ENCODE measurements at places on chromosomes 1 and 21.

GRCh38 chr1:217048104-217048707, 325.0 kb upstream of the ESRRG start:
- DNase-seq, result no peak

GRCh38 chr1:114227059-114227458, 73.4 kb upstream of the SYT6 start:
- DNase-seq, result no peak

GRCh38 chr1:99365141-99365540, 100.8 kb downstream of the PLPPR4 start:
- no peak for DNase-seq

GRCh38 chr1:201790261-201790660, 38.7 kb upstream of the IPO9 start:
- no peak for DNase-seq

DNA sequence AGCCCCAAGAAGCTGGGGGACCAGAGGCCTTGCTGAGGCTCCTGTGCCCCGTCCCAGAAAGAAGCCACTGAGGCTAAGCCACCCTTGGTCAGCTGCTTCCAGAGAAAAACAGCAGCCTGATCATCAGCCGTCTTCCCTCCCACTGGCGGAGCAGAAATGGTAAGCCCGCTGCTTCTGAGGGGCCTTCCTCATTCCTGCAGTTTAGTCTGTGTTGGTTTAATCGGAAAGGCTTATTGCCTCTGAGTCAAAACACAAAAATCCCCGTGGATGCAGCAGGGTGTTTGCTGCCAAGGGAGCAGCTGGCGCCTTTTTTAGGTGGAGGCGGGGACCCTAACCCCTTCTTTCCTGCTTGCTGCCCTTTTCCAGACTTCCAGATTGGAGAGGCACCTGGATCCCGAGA, 33.9 kb downstream of the SPSB1 start:
- DNase-seq, result no peak
